ENCODE measurements at places on chromosomes 1 and 21. TPM values are rescaled to one million over a fixed set of nuclear protein-coding genes. Genes with fewer than 3 reads are reported as not detected.
A peak's percentile ranks its signal among the peaks of the same experiment; 100 is the strongest.

The FCGR1A gene
- total RNA-seq = not detected

DNA sequence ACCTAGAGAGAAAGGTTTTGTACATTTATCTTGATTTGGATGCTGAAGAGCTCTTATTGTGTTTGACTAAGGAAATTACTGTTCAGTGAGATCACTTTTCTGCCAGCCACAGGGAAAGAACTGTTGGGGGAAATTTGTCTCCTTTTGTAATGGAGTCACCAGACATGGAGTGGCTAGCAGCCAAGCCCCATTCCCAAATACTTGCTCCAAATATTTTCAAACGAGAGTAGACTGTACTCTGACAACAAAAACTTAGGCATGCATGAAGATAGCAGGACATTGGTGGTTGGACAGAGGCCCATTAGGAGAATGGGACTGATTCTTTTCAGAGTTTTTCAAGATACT lies 21.1 kb downstream of the IPO9 start:
- peak; percentile 88 for DNase-seq

DNA sequence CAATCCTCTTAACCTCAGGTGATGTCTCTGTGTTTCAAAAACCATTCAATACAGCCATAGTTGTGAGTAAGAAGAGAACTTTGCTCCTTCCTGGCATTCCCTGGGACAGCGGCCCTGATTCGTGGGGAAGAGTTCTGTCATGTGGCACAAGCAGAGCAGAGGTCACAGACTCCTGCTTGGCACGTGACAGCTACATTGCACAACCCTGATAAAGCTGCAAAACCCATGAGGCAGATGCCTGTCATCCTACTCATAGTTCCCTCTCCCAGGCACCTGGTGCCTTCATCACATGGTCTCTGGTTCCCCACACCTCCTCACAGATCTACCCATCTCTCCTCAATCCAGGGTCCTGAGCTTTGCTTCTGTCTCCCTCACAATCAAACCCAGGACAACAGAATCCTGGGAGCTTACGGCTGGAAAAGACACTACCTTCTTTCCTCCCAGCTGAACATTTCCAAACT lies 70.8 kb downstream of the PLPP3 start:
- peak; percentile 23 for DNase-seq

DNA sequence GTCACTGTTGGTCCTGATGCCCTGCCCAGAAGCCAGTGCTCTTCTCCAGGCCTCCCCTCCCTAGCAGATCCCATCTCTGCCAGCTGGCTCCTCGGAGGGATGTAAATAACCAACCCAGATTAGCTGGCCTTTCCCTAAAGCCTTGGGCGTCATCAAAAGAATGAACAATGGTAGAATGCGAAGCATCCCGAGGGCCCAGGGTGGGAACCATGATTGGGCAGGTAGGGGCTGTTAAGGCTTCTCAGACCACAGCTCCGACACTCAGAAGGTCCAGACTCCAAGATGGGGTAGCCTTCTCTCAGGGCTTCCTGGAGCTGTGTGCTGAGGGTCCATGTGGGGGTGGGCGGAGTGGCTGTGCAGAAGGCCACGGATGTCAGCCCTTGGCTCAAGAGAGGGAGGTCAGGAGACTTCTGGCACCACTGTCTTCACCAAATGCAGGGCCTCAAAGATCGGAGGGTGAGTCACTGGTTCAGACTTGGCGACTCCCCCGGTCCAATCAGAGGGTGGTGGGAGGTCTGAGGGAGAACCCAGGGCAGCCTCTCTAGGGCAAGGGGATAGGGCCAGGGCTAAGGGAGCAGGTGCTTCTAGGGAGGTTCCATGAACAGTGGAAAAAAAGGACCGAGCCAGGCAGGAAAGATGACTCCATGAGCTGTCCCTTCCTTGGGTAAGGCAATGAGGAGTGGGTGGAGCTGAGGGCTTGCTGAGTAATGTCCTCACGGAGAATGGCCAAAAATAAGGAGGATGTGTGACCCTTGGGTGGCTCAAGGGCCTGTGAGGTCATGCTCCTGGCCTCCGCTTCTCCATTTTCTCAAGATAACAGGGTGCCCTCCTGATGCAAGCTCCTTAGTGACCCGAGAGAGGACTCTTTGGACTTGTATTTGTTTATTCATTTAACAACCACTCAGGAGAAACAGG lies 58.4 kb upstream of the EPS8L3 start:
- peak; percentile 71 for DNase-seq

The CD84 gene
- total RNA-seq = not detected

DNA sequence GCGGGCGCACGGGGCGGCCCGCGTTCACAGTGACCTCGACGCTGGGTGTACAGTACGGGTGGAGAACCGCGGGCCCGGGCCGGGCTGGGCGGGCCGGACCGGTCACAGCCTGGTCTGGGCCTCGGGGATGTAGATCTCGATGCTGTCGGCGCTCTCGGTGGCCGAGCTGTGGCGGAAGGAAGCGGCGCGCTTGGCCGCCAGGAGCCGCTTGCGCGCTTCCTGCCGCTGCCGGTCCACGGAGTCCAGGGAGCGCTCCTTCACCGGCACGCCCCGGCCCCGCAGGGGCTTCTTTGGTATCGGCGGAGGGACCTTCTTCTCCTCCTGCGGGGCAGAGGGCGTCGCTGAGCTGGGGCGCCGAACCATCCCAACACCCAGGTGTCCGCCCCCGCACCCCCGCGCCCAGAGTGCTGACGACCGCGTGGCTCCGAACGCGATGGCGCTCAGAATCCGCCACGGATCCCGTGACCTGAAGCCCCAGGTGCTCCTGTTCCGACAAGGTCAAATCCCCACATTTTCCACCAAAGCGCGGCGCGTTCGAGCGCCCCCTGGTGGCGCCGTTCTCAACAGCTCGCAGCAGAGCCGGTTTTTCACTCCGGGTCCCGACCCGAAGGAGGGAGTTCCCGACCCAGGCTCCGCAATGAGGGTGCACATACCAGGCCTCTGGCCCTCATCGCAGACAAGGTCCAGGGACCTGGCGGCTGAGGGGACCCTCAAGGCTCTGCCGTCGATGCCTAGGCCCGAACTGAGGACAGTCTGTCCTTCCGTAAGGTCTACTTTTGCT lies 6.6 kb upstream of the SMIM12 start:
- peak; percentile 85 for DNase-seq

GRCh38 chr1:17370618-17371017 lies 1.4 kb upstream of the PADI6 start:
- DNase-seq = peak; percentile 23

The OR10J1 gene
- total RNA-seq = not detected

The C1orf167 gene
- not detected for total RNA-seq

The AADACL4 gene
- total RNA-seq = not detected

The TFF3 gene
- 3.4 TPM for total RNA-seq

The GPR3 gene
- 2.0 TPM for total RNA-seq

- DNase-seq = no peak
Measured at GRCh38 chr1:8925960-8926359, 19.7 kb upstream of the CA6 start.

DNA sequence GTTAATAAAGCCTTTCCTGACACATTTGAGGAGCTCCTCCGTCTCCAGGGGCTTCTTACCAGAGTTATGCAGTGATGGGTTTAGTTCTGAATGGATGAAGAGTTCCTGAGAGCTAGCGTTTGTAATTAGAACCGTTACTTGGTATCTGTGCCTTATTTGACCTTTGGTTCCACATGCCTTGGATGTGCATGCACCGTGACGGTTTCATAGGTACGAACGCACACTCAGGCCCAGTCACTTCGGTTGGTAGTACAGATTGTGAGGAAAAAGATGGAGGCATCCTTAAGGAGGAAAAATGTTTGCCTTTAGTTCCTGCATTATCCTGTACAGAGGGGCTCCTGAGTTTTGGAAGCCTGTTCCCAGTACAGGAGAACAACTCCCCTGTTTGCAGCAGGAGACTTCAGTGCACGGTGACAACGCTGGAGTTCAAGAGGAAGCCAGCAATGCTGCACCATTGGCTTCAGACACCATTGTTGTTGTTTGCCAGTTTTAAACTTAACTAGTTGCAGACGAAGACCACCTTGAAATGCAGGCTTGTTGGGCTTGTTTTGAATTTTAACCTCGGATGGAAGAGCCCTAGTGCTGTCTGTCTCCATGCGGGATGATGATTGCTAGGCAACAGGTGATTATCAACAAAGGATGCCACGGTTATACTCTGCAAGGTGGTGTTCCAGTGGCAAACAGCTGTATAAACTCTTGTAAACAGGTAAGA lies 8.2 kb downstream of the RBM15 start:
- no peak for DNase-seq

GRCh38 chr1:28249013-28249865 lies 10.1 kb upstream of the SESN2 start:
- peak; percentile 76 for DNase-seq

DNA sequence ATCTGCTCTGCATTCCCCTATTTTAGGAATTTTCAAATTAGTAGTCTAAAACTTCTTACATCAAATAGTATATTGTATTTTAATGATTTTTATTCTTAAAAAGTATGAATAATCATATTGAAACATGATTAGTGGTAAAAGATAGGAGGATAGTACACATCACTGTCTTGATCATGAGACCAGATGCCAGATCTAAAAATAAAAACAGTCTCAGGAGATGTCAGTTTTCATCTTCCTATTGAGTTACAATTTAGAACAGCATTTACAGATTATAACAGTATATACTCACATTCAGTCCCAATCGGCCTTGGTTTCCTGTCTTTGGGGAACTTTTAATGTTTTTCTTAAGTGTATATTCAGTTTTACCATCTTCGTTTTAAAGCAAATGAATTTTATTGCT lies 95.9 kb downstream of the USP25 start:
- DNase-seq = no peak

- no peak for DNase-seq
Measured at GRCh38 chr1:114229368-114229767, 75.7 kb upstream of the SYT6 start.

Measured in Daoy (cell line).